ENCODE measurements at places on chromosomes 5 and 9. TPM values are rescaled to one million over a fixed set of nuclear protein-coding genes. Genes with fewer than 3 reads are reported as not detected.

Gene STK10
- 183 TPM for total RNA-seq

Gene PNPLA7
- 11.3 TPM for total RNA-seq

Gene SPATA31E1
- not detected for total RNA-seq

Gene RNF180
- 14.9 TPM for total RNA-seq

GRCh38 chr5:78500028-78500427 lies 139.6 kb downstream of the SCAMP1 start:
- no peak overlapping the region for H3K27ac ChIP-seq
- no peaks in the 10 kb centered on the region for H3K36me3 ChIP-seq
- no peaks in the 10 kb centered on the region for H3K27me3 ChIP-seq
- no peak for DNase-seq
- no peak overlapping the region for H3K4me3 ChIP-seq

GRCh38 chr5:150227036-150227435 lies 37.2 kb downstream of the SLC6A7 start:
- no peaks in the 10 kb centered on the region for H3K4me1 ChIP-seq
- H3K4me3 ChIP-seq: no peak overlapping the region
- H3K27me3 ChIP-seq: no peaks in the 10 kb centered on the region
- H3K27ac ChIP-seq: no peak overlapping the region

All from spleen (tissue), 13 donors.